Osteoblast (primary cell): ENCODE measurements at places on chromosomes 12 and 14.
A peak's percentile ranks its signal among the peaks of the same experiment; 100 is the strongest.

- DNase-seq = no peak
These were observed 97.2 kb downstream of the MGAT4C start for GRCh38 chr12:86158956-86159355.

- DNase-seq = peak; percentile 66
These were observed 97.6 kb downstream of the TGFB3 start for GRCh38 chr14:75884198-75884611.

- DNase-seq = peak; percentile 81
These were observed 62.0 kb downstream of the SLC25A47 start for GRCh38 chr14:100384819-100385813.

GRCh38 chr12:25800101-25800500 lies 158.4 kb upstream of the RASSF8 start:
- no peak for DNase-seq

GRCh38 chr14:68658029-68658509 lies 134.8 kb downstream of the ZFP36L1 start:
- DNase-seq = no peak

DNA sequence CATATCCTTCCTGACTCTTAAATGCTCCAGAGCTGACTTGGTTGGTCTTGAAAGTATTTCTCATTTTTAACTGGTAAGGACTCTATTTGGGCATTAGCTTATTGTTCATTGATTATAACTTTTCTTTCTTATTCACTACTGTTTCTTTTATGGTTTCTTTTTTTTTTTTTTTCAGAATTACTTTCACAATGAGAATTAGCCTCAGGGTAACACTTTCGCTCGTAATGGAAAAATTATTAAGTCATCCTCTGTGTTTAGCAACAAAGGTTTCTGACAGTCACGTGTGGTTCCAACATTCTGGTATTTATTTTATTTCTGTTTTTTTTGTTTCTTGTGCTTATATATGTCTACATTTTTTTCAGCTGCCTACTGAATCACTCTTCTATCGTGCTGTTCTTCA lies 80.0 kb downstream of the METTL25 start:
- no peak for DNase-seq

DNA sequence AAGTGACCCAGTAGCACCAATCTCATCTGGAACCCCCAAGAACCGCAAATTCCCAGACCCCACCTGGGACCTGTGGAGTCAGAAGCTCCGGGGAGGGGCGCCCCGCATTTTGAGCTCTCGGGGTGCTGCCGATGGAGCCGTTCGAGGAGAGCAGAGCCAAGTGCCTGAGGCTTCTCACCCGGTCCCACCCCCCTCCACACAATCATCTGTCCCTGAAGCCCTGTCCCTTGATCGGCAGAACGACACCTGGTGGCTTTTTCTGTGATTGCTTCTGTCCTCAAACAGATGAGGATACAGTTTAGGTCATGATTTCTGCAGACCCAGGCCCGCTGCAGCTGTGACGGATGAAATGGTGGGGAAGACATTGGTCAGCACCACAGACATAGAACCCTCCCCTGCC lies 74.7 kb downstream of the NOC4L start:
- peak; percentile 89 for DNase-seq

DNA sequence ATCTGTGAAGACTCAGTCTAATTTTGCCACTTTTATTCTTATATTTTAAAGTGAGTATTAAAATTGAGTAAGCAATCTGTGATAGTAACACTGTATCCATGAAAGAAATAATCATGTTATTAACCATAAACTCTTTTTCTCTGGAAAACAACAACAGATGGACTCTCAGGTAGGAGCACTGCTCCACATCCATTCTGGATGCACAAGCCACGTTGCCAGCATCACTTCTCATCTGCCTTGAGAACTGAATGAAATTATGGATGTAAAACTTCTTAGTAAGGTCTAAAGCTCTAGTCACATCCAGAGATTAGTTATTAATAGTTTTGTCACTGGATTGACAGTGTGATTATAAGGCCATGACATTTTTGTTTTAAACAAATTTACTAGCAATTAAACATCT lies 489.1 kb upstream of the SYT1 start:
- DNase-seq = no peak

DNA sequence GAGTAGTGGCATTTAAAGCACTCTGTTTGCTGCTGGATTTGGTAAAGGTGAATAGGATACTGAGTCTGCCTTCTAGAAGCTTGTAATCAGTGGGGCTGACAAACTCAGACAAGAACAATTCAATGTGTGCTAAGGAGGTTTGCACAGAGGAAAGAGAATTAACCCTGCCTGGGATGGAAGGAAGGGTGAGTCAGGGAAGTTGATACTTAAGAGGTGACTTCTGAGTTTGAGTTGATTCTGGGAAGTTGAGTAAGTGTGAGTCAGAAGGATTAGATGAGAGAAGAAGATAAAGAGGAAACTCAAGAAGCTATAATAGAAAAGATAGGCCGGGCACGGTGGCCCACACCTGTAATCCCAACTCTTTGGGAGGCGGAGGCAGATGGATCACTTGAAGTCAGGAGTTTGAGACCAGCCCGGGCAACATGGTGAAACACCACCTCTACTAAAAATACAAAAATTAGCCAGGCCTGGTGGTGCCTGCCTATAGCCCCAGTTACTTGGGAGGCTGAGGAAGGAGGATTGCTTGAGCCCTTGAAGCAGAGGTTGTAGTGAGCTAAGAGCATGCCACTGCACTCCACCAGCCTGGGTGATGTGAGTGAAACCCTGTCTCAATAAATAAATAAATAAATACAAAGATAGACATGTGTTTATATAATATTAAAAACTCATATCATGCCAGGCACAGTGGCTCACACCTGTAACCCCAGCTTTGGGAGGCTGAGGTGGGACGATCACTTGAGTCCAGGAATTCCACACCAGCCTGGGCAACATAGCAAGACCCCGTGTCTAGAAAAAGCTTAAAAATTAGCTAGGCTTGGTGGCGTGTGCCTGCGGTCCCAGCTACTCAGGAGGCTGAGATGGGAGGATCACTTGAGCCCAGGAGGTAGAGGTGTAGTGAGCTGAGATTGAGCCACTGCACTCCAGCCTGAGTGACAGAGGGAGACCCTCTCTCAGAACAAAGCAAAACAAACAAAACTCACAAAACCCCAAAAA lies 126.8 kb upstream of the CPM start:
- peak; percentile 81 for DNase-seq

GRCh38 chr14:23450379-23450778 lies 14.9 kb upstream of the MYH7 start:
- DNase-seq = no peak

DNA sequence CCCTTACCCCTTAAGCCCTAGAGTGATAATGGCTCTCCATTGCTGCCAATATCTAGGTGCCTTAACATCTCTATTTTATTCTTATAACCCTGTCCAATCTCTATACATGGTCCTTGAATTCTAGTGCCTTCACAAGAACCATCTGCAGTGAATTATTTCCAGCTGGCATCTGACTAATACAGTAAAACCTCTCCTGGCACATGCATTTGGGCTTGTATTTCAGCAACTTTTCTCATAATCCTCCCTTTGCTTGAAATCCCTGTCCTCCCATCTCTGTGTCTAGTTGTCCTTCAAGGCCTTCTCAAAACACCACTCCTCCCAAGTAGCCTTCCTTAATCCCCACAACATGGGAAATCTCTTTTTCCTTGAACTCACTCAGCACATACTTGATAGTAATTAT lies 14.2 kb upstream of the HMGA2 start:
- peak; percentile 69 for DNase-seq

DNA sequence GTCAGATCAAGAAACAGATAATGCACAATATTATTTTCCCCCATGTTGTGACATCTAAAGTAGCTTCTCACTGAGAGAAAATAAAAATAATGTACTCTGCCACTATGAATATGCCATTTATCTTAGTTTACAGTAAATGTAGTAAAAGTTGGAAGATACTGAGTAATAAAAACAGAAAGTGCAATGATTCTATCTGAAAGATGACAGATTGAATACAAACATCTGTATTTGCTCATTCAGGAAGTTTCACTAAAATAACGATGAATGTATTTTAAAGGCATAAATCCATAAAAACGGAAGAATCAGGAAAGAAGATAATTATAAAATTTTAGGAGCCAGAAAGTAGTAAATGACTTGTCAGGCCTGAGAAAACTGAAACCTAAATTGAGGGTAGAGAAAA lies 18.2 kb downstream of the SLC35F4 start:
- DNase-seq = no peak

DNA sequence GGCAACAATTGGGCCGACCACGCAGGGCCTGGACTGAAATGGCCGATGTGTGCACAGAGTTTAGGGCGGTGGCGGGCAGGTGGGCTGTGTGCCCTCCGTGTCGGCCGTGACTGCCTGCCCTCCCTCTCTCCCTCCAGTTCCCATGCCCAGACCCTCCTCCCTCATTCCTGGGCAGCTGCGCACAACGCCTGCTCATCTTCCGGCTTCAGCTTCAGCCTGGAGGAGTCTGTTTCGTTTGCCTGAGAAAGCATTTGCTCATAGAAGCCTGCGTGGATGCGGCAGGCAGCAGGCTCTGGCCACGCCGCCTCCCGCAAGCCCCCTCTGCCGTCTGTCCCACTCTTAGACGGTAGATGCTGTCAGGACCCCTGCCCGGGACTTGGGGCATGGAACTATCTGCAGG lies 47.3 kb upstream of the FZD10 start:
- DNase-seq = no peak

- no peak for DNase-seq
These were observed 341.2 kb downstream of the NPAS3 start for GRCh38 chr14:33279865-33280264.

DNA sequence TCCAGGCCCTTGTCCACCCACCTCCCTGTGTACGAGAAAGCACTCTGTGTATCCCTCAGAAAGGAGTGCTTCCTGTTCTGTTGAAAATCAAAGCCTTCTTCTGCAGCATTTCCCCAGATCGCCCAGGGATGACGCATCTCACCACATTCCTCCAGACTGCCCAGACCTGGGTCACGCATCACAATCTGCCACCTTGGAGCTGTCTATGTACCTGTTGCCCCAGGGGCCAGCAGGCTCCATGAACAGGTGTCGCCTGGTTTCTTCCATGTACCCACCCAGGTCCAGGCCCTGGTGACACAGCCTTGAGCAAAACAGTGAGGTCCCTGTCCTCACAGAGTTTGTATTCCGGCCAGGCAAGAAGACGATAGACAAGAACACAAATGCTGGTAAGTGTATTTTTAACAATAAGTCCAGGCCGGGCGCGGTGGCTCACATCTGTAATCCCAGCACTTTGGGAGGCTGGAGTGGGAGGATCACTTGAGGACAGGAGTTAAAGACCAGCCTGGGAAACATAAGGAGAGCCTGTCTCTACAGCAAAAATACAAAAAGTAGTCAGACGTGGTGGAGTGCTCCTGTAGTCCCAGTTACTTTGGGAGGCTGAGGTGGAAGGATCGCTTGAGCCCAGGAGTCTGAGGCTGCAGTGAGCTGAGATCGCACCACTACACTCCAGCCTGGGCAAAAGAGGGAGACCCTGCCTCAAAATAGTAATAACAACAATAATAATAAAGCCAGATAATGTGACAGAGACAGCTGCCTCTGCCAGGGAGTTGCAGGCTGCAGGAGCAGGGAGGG lies 6.8 kb upstream of the PPP1R13B start:
- peak; percentile 36 for DNase-seq

DNA sequence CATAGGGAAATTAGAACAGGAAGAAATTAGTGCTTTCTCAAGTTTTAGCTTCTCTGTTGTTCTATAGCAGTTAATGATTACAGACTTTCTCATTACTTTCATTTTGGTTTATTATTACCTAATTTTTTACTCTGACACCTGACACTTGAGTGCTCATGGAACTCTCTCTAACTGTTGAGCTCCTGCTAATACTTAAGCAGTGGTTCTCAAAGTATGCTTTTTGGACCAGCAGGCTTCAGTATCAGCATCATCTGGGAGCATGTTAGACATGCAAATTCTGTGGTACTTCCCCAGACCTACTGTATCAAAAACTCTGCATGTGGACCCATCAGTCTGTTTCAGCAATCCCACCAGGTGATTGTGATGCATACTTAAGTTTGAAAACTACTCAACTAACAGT lies 235.3 kb downstream of the CCDC91 start:
- no peak for DNase-seq

DNA sequence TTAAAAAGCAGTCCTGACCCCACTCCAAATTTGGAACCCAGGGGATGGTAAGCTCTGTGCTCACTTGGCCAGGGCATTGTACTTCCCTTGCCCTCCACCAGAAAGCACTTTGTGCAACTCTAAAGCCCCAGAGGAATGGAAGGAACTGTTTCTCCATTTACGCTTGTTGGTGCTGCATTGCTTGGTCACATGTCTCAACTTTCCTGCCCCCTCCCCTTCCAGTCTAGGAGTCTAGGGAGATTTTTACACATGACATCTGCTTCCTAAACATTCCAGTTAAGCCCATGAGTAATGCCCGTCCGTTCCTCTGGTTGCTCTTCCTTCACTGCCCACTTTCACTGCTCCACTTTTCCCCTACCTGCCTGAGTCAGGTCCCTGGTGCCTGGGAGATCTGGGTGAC lies 92.6 kb upstream of the MAP1LC3B2 start:
- peak; percentile 86 for DNase-seq

DNA sequence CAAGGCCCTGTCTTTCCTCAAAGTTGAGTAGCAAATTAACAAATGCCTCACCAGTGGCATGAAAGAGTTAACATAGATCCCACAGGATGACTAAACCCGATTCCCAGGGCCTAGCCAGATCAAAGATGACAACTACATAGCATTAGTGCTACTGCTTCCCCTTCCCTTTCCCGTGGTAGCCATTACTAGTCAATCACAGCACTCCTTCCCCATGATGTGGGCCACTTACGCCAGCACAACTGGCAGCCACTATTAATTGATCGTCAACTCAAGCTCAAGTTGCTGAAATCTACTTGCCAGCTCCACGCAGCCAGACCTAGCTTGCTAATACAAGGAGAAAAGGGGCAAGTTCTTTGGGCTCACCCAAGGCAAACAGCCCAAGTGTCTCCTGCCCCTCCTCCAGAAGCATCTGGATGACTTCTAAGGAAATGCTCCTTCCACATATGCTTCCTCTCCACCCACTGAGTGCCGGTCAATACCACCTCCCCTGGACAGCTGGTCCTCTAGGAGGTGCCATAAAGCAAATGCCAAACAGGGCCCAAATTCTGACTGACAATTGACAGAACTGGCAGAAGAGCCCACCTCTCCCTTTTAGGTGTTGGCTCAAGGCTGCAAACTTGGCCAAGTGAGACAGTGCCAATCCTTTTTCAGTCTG lies 72.6 kb downstream of the NUAK1 start:
- peak; percentile 80 for DNase-seq

DNA sequence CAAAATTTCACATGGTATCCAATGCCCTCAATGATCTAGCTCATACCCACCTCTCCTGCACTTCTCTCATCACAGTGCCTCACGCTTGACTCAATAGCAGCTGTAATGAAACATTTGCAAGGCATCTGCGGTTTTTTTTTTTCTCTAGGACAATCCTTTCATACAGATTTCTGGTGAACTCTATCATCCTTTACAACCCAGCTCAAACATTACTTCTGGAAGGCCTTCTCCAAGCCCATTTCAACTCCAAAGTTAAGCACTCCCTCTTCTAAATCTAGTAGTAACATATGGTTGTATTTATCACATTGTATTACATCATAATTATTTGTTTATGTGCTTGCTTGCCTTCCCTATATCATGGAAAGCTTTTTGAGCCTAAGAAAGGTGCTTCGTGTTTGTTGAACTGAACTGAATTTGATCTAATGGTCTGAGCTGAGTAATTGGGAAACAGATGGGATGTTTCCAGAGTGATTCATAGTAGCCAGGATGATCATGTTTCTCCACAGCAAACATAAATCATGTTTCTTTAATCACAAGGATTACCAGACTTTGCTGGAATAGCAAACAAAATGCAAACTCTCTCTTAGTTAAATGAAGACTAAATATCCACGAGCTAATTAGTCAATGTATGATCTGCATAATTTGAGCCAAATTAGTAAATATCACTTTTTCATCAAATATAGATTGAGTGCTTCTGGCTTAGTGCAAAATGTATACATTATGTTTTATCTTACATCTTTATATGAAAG lies 14.3 kb downstream of the CFL2 start:
- DNase-seq = peak; percentile 89
